Skin of body (tissue), 3 donors: ENCODE measurements at places on chromosomes 3 and 15.

DNA sequence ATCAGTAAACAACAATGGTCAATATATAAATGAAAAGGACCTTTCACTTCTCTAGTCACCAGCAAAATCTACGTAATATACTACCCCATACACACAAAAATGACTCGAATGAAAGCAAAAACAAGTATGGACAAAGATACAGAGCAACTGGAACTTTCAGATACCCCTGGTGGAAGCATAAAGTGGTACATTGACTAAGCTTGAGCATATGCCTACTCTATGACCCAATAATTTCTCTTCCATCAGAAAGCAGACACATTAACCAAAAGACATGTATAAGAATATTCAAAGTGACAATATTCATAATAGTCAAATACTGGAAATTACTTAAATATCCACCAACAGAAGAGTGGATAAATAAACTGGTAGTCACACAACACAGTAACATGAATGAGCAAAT lies 86.0 kb downstream of the EFL1 start:
- DNase-seq = no peak

DNA sequence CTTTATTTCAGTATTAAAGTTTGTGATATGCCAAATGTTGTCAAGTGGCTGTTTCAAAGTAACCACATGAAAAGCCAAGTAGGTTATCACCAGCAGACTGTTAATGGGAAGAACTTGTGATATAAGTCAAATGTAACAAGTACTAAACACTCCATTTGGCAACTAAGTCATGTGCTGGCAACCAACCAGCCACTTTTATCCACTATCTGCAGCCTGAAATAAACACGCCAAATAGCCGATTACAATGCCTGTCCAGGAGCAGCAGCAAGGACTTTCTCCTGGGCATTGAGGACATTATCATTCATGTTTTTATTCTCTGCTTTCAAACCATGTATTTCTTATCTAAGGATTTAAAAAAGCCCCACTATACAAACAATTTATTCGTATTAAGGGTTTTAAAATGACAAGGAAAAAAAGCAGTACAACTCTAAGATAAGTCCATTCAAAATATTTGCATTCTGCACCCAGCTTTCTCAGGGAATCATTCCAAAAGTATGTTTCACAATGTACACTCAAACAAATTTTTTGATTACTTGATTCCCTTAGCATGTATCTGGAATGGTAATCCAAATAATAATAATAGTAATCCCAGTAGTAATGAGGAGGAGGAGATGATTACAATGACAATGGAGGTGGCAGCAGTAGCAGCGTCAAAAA lies 448.6 kb downstream of the ERC2 start:
- no peak for DNase-seq

- no peak for DNase-seq
These were observed 100.7 kb upstream of the SCN10A start for GRCh38 chr3:38916706-38917105.

DNA sequence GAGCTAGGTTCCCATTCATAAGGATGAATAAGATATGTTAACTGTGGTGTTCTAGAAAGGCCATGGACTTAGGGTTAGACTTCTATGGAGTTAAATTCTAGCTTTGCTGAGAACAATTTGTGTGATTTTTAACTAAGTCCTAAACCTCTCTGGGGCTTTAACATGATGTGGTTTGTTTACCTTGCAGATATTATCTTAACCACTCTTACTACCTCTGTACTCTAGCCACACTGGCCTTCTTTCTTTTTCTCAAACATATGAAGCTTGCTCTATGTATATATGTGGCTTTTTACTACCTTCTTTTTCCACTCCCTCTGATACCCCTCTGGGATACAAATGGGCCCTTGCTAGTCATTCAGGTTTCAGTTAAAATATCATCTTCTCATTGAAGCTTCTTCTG lies 108.4 kb downstream of the ZNF609 start:
- no peak for DNase-seq

DNA sequence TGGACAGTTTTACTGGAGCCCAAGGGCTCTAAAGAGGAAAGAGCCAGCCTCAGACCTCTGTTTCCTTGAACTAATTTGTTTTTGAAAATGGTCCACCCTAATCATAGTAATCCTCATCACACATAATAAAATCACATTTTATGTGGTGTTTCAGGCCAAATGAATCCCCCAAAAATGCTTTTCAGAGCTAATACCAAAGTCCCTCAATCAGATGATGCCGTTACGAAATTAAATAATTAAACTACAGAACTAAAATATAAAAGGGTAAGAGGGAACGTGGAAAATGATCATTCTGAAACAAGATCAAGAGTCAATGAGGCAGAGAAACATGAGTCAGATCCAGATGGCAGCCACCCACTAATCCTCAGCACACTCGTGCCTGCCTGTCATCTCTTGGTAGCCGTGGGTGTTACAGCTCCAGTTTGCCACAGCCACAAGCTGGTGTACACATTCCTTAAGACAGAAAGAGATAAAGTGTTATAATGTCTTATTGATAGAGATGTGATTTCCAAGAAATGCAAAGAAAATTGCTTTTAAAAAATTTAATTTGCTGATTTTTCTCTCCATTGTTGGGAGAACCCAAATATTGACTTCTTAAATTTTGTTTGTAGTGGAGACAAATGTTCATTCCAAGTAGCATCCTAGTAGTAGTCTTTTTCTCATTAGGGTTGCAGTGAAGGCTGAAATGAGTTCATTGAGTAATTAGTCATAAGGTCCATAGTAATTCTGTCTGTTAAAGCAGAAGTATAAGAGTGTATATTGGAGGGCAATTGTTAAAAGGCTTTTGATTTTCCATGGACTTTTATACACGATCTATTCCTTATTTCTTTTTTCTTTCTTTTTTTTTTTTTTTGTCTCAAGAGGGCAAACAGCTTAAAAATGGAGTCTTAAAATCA lies 104.2 kb downstream of the AGBL1 start:
- no peak for DNase-seq

- no peak for DNase-seq
These were observed 36.7 kb downstream of the FOXP1 start for GRCh38 chr3:71546821-71547220.

DNA sequence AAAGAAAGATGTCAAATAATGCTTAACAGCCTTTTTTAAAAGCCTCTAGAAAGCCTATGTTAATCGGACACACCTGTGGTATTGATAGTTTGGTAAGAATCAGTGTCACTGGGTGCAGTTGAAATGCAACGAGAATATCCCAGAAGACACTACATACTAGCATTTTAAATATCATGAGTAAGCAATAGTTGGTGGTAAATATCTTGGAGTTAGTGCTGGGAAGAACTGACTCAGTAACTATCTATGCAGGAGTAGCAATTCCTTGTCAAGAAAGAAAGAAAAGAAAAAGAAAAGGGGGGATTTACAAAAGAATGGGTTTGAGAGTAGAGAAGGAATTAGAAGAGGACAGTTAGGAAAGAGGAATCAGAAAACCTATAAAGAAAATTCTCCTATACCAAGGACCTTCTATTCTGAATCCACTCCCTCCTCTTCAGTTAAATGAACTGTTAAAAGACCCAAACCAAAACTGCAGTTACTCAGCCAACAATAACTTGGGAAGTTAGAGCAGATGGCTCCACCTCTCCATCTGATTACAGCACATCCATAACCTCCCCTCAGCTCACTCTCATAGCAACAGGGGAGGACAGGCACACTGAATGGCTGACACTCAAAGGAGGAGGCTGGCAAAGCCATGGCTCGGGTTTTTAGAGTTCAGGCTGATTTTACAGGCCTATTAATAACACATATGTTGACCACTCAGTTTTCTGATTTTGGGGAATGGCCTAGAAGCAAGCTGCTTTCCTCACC lies 207.6 kb upstream of the MDFIC2 start:
- DNase-seq = no peak

GRCh38 chr3:172816281-172816680 lies 65.8 kb downstream of the ECT2 start:
- no peak for DNase-seq

- no peak for DNase-seq
These were observed 34.3 kb downstream of the CCR3 start for GRCh38 chr3:46276497-46277099.

- peak; percentile 38 for DNase-seq
These were observed 321.8 kb upstream of the MME start for GRCh38 chr3:154758109-154758868.

- DNase-seq = no peak
These were observed 533.5 kb upstream of the ZNF385D start for GRCh38 chr3:22284559-22284958.

GRCh38 chr15:66144978-66145725 lies 108.4 kb downstream of the MEGF11 start:
- no peak for DNase-seq

DNA sequence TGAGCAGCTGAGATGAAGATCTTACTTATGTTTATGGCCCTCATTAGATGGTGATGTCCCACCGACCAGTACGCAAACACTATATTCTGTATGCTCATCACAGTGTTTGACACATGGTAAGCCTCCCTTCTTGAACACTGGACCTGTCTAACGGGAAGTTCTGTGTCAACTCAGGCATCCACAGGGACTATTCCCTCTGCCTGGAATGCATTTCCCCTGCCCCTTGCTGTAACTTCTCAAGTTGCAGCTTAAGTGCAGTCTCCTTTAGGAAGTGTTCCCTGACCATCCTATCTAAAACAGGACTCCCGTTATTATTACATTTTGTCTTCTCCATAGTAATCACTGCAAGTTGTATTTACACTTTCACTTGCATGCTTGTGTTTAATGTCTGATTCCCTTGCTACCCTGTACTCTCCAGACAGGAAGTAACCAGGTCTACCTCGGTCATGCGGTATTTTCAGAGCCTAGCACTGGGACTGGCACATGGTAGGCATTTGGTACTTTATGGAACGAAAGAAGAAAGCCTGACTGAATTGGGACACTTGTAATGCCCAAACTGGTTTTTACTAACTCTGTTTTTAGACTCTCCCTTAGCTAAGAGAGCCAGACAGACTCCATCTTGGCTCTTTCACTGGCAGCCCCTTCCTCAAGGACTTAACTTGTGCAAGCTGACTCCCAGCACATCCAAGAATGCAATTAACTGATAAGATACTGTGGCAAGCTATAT lies 8.7 kb downstream of the DET1 start:
- DNase-seq = no peak

DNA sequence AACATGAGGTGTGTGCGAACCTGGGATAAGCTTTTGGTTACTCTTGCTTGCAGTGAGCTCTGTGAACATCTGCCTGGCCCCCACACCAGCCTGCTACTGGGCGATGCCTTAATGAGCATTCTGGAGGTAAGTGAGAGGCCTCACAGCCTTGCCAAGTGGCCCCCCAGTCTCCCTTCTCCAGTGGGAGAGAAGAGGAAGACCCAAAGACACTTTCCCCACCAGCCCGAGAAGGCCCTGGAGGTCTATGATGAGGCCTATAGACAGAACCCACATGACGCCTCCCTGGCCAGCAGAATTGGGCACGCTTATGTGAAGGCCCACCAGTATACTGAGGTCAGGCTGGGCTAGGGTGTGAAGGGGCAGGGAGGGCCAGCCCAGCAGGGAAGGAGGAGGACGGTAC lies 22.5 kb downstream of the TTC21A start:
- no peak for DNase-seq

DNA sequence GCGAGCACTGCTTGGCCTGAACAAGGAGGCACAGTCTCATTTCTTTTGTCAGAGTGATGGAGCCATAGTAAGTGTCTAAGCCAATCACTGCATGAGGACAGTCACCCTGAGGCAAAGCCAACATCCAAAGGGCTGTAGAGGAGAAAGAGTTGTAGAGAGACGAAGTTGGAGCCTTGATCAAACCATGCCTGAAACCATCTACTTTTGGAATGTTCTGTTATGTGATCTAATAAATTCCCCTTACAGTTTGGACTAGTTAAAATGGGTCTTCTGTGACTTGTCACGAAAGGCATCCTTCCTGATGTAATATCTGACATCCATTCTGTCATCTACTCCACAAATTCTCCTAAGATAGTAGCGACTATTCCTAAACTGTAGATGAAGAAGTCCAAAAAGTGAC lies 128.3 kb downstream of the FBLN2 start:
- DNase-seq = no peak

- peak; percentile 14 for DNase-seq
These were observed 95.7 kb downstream of the NEDD4 start for GRCh38 chr15:55897560-55898336.

DNA sequence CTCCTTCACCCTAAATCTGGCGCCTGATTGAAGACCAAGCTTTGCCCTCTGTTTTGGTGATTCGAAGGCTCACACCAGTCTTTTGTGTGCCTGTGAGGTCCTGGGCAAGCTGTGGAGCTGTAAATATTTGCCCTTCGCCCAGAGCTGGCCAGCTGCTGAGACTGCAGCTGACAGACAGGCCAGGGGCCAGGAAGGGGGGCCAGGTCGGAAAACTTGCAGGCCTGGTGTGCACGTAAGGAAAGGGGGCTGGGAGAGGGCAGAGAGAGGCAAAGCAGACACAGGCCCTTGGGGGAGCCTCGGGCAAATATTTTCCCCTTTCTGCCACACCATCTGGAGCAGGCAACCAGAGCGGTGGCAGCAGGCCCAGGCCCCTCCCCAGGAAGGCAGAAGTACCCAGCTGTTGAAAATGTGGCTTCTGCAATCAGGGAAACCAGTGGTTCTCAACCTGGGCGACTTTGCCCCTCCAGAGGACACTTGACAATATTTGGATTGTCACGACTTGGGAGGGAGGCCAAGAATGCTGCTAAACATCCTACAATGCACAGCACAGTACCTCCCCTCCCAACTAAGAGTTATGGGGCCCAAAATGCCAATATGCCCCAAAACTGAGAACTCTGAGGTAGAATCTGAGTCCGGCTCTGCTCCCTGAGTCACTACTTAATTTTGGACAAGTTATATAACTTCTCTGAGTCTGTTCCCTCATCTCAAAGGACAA lies 2.5 kb downstream of the PDZRN3 start:
- DNase-seq = no peak

DNA sequence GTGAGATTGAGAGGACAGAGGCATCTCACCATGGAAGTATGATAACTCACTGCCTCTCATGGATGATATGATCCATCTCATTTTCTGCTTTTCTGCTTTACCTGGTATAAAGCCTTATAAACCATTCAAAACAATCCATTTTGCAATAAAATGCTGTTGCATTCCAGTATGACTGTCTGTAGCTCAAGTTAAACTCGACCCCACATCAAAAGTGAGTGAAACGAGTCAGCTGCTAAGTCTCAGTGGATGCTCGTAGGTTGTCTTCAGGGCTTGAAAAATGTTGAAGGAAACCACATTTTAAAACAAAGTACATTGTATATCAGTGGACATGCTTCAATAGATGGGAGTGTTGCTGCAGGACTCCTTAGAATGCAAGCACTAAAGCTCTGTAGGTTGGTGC lies 839.0 kb downstream of the TUSC7 start:
- no peak for DNase-seq

GRCh38 chr15:78933823-78934654 lies 10.8 kb downstream of the CTSH start:
- peak; percentile 69 for DNase-seq

GRCh38 chr3:186929685-186930084 lies 641 bp upstream of the ST6GAL1 start:
- no peak for DNase-seq

DNA sequence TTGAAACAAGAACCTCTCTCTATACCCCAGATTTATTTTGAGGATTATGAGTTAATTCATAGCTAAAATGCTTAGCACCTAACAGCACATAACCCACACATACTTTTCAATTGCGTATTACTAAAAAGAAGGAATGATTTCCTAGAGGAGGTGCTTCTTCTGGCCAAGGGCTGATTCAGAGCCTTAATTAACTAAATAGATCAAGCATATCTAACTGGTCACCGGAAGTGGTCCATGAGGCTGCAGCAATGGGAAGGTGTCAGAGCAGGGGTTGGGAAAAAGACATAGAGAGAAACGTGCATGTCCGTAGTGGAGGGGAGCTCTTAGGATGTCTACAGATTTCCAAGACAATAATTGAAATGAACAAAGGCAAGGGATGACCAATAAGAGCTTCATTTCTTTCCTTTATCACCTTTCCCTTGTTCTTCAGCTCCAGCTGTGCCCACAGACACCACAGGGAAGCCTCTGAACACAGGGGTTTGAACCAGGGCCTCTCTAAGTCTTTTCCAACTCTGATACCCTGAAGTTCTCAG lies 467 bp downstream of the HGD start:
- DNase-seq = no peak
